Activated CD4-positive, alpha-beta T cell treated with anti-CD3 and anti-CD28 coated beads, Interleukin-2, amount 50 U/mL, for 1 hour (primary cell): ENCODE measurements at places on chromosomes 4 and X.
A peak's percentile ranks its signal among the peaks of the same experiment; 100 is the strongest.

- DNase-seq, result no peak
Measured at GRCh38 chr4:33924811-33925210, 2319.5 kb downstream of the ARAP2 start.

DNA sequence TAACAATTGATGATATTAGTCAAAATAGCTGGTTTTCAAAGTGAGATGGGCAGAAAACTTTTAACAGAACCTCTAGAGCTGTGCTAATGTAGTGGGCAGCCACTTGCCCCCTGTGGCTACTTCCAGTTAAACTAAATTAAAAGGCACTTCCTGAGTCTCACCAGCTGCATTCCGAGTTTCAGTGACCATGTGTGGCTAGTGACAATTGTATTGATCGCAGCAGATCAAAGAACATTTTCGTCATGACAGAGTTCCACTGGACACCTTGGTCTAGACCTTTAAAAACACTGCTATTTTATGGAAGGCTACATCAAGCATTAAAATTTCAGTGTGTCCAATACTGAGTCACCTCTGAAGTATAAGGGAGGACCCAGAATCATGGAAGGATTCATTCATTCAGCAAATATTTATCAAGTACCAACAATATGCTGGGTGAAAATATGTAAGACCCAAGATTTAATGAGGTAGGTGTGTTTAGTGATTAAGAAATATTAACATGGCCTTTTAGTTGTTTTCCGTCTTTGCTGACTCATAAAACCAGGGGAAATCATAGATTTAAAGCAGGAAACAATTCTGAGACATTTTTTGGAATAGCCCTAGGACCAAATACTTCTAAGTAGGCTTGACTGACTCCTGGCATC is 5.1 kb upstream of the FAT1 start:
- DNase-seq, result no peak

DNA sequence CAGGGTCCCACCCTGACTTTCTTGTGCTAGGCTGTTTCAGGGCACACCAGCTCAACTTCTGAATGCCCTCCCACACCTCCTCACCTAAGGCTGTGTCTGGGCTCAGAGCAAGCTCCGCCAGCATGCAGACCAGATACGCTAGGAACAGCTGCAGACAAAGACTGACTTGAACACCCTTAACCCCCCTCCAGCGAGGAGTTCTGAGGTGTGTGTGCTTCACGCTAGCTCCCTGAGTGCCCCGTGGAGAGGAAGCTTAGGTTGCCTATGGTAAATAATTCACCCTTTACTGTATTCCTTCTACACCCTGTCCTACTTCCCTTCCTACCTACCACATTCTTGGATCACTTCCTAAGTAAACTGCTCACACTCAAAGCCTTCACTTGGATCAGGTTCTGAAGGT is 115.0 kb downstream of the VCX3B start:
- no peak for DNase-seq

DNA sequence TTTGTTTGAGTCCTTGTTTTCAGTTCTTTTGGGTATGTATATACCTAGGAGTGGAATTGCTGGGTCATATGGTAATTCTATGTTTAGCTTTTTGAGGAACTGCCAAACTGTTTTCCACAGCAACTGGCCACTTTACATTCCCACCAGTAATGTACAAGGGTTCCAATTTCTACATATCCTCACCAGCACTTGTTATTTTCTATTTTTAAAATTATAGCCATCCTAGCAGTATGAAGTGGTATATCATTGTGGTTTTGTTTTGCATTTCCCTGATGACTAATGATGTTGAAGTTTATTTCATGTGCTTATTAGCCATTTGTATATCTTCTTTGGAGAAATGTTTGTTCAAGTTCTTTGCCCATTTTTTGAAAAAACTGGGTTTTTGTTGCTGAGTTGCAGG is 39.6 kb downstream of the TMEM164 start:
- no peak for DNase-seq

DNA sequence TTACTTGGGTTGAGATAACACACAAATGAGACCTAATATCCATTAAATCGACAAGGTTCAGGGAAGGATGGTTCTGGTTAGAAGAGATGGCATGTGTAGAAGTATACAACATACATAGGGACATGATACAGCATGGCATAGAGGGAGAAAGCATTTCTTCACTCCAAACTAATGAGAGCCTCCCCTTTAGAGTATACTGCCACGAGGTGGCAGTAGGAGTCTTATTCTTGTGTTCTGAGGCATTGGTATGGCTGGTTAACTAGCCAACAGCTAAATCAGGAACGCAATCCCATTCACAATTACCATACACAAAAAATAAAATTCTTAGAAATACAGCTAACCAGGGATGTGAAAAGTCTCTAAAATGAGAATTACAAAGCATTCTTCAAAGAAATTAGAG is 29.1 kb upstream of the TRO start:
- DNase-seq, result peak; percentile 22

GRCh38 chrX:150569155-150569477 is 695 bp downstream of the MTM1 start:
- peak; percentile 27 for DNase-seq

- no peak for DNase-seq
Measured at GRCh38 chr4:2168469-2169319, 73.2 kb downstream of the HAUS3 start.
